ENCODE measurements at places on chromosomes 11 and 22.

- DNase-seq = no peak
Observed at GRCh38 chr22:33114565-33114964, 56.4 kb upstream of the SYN3 start.

- DNase-seq = no peak
Observed at GRCh38 chr22:23536821-23537345, 43.2 kb downstream of the IGLL1 start.

DNA sequence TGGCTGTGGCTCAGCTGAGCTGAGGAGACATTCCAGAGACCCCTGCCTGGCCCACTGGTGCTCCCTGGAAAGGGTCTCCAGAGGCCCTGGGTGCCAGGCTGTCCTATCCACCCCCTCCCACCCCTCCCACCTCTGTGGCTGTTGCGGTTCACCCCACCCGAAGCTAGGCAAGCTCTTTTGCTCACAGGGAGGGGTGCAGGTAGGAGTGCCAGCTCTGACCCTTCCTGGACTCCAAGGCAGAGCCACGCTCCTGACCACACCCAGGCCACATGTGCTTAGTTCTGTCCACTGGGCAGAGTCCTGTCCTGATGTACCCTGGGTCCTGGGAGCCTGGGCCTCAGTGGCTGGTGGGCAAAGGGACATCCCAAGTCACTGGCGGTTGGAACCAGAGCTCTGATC lies 16.4 kb downstream of the IL17REL start:
- no peak for DNase-seq

DNA sequence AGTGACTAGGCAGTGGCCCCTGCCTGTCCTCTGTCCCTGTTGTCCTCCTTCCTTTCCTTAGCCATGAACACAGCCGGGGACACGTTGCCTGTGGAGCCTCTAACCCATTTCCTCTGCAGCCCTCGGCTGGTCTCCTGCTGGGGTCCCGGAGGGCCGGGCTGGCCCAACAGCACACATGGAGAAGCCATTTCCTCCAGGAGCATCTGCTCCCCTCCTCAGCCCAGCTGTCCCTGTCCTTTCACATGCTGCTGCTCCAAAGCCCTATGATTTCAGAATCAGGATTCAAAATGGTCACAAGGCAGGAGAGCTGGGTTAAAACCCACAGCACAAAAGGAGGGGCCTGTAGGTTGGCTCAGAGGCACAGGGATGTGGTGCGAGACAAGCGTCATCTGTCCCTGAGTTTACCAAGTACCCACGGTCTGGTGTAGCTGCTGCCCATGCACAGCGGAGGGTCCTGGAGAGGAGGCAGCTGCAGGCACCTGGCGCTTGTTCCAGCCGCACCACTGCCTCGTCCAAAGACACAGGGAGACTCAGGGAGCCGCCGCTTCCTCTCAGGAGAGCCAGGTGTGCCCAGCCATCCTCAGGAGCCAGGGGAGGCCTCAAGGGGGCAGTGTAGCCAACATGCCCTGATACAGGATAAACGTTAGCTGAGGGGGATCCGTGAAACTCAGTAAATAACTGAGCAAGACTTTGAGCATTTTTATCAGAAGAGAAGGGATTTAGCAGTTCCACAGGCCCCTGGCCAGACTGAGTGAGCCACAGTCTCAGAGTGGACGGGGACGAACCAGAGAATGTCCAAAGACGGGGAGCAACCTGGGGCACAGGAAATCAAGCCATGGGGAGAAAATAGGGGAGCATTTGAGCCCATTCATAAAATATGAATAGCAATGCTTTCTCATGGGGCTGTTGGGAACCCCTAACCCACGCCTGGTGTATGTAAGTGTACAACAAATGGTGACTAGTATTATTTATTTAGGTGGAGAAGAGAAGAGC lies 3.9 kb upstream of the VSIG10L2 start:
- peak; percentile 59 for DNase-seq
